ENCODE measurements at places on chromosomes 7 and 10.

- DNase-seq: no peak
Measured at GRCh38 chr7:65910237-65910636, 37.4 kb downstream of the VKORC1L1 start.

DNA sequence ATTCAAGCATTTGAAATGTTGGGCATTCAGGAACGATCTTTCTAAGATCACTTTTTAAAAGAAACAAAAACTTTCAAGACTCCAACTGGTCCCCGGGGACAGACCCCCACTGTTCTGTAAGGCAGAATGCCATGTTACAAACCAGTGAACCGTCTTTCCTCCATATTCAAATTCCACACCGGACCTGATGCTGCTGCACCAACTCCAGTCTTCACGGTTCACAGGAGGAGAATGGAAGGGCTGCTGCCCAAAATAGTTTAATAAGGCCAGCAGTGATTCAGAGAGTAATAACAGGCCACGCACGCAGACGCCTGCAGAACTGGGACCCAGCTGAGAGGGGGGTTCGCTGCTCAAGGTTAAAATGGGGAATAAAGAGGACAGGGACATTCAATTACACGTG, 47.2 kb downstream of the OSBPL3 start:
- no peak for DNase-seq

GRCh38 chr7:8168336-8168735, 93.6 kb downstream of the ICA1 start:
- no peak for DNase-seq

DNA sequence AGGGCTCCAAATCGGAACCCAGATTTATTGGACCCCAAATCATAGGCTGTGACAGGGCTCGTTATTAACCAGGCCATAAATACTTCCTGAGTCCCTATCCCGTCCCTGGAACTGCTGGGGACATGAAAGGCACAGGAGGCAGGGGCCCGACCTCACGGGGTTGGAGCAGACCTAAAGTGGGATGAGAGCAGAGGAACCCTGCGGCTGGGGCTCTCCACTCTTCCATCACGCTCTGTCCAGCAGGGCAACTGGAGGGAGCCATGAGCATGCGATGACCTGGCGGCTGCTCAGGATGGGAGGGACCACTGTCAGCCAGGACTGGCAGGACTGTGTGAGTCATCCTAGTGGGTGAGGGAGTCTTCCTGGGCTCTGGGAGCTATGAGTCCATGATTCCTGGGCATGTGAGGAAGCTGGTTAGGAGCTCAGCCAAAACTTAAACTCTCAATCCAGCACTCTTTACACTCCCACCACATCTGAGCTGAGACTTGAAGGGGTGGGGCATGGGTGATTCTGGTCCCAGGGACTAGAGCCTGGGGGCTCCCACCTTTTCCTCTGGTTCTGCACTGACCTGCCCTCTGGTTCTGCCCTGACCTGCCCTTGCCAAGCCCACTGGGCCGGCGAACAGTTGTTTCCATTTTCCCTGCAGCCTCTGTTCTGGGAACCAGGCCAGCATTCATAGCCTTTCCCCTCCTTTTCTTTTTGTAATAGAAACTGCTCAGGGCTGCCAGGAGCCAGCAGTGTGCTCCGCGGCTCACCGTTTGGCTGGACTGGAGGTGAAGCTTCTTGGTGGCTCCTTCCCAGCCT, 47.1 kb downstream of the SYPL1 start:
- DNase-seq: peak; percentile 91

GRCh38 chr10:32190890-32191491, 134.8 kb upstream of the KIF5B start:
- DNase-seq: no peak

- no peak for DNase-seq
Measured at GRCh38 chr7:135322571-135323340, 89.1 kb downstream of the STRA8 start.

DNA sequence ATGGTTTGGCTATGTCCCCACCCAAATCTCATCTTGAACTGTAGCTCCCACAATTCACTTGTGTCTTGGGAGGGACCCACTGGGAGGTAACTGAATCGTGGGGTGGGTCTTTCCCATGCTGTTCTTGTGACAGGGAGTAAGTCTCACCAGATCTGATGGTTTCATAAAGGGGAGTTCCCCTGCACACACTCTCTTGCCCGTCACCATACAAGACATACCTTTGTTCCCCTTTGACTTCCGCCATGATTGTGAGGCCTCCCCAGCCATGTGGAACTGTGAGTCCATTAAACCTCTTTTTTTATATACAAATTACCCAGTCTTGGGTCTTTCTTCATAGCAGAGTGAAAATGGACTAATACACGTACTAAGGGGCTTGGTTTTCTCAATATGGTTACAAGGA, 106.7 kb downstream of the SFMBT2 start:
- no peak for DNase-seq

DNA sequence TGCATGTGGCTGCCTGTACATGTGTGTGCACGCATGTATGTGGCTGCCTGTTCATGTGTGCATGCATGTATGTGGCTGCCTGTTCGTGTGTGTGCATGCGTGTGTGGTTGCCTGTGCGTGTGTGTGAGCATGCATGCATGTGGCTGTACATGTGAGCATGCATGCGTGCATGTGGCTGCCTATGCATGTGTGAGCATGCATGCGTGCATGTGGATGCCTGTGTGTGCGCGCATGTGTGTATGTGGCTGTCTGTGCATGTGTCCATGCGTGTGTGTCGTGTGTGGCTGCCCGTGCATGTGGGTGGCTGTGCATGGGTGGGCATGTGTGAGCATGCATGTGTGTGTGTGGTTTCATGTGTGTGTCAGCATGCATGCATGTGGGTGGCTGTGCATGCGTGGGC, 218.3 kb downstream of the ELFN1 start:
- DNase-seq: no peak

- peak; percentile 26 for DNase-seq
Measured at GRCh38 chr10:121999301-121999700, 10.3 kb downstream of the TACC2 start.

GRCh38 chr10:99880080-99880835, 97.8 kb downstream of the ABCC2 start:
- no peak for DNase-seq

- no peak for DNase-seq
Measured at GRCh38 chr7:105787793-105788192, 88.6 kb downstream of the ATXN7L1 start.

GRCh38 chr7:129959471-129960203, 6.9 kb upstream of the UBE2H start:
- DNase-seq: no peak

DNA sequence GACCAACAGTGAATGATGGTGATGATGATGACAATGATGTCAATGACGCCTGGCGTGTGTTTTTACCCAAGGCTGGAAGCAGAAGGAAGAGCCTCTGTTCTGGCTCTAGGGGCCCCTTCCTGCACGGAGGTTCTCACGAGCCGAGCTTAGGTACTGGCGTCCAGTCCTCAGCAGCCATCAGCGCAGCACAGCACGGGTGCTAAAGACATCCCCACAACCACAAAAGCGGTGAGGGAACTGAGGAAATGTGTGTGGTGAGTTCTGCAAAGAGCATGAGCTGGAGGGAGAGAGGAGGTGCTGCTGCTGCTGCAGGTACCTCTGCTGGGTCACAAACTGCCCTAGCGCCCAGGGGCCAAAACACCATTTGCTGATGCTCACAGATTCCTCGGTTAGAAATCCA, 81.6 kb downstream of the SFMBT2 start:
- DNase-seq: no peak

GRCh38 chr7:29102558-29103151, 43.7 kb downstream of the CPVL start:
- no peak for DNase-seq

- no peak for DNase-seq
Measured at GRCh38 chr7:80520199-80520598, 8.3 kb upstream of the GNAT3 start.

DNA sequence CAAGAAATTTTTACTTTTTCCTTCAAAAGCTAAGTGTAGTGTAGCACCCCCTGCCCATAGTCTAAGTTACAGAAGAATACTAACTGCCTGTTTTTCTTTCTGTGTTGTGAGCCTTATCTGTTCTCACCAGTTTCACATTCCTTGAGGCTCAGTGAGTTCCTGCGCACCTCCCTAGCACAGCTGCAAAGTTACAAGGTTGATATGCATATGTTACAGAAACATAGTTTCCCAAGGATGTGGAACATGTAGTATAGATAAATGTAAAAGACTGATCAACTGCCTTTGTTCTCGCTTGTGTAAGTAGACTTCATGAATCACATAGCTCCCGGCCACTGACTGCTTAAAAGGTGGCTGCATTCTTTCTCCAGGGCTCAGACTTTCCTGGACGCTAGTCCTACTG, 6.7 kb upstream of the ZNF33B start:
- DNase-seq: no peak

GRCh38 chr10:34206078-34206934, 608.8 kb downstream of the PARD3 start:
- DNase-seq: no peak

DNA sequence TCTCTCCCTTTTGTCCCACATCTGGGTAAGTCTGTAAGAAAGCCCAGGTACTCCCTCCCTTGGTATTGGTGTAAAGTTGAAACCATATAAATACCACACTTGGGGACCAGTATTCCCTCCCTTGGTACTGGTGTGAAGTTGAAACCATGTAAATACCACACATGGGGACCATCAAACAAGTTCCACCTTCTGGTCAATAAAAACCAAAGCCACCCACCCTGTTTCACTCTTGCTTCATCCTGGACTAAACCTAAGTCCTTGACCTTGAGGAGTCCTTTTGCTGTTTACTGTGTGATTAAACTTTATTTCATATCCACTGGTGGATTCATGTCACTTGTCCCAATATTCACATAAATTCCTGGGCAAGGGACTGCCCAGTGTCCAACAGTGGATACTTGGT, 8.4 kb downstream of the P4HA1 start:
- no peak for DNase-seq

DNA sequence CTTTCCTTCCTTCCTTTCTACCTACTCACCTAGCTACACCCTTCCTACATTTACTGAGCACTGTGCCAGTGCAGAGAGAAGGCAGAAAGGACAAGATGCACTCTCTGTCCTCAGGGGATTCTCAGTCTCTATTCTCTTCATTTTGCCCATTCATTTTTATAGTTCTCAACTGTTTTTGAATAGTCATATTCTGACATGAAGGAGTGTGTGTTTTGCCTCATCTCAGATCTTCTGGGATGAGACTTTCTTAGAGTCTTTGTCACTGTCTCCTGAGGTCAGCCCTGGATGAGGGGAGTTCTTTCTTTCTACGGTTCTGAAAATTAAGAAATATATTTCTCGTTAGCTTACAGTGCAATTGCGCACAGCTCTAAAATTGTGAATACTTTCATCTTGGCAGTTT, 21.3 kb downstream of the CLCN1 start:
- DNase-seq: no peak

DNA sequence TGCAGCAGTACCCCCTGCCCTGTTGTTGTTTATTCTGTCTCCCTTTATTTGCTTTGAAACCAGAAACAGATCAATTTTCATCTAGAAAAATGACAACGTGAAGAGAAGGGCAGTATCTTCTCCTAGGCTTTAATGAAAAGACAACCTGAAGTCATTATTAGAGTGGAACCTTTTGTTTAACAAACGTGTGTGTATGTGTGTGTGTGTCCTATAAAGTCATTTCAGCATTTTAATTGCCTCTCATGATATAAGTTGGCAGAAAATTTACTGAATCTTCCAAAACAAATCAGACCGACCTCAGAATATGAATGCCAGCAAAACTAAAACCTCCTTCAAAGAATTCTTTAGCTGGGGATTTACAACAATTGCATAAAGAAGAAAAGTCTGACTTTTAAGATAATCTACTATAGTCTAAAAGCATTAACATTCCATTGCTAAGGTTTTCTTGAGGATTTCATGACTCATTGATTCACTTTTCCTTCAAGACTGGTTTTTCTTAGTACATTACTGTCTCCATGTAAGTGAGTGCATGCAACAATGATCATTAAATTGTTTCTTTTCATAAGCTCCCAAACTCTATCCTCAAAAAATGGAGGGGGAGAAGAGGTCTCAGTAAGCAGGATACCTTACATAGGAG, 3.2 kb downstream of the GLI3 start:
- DNase-seq: no peak

DNA sequence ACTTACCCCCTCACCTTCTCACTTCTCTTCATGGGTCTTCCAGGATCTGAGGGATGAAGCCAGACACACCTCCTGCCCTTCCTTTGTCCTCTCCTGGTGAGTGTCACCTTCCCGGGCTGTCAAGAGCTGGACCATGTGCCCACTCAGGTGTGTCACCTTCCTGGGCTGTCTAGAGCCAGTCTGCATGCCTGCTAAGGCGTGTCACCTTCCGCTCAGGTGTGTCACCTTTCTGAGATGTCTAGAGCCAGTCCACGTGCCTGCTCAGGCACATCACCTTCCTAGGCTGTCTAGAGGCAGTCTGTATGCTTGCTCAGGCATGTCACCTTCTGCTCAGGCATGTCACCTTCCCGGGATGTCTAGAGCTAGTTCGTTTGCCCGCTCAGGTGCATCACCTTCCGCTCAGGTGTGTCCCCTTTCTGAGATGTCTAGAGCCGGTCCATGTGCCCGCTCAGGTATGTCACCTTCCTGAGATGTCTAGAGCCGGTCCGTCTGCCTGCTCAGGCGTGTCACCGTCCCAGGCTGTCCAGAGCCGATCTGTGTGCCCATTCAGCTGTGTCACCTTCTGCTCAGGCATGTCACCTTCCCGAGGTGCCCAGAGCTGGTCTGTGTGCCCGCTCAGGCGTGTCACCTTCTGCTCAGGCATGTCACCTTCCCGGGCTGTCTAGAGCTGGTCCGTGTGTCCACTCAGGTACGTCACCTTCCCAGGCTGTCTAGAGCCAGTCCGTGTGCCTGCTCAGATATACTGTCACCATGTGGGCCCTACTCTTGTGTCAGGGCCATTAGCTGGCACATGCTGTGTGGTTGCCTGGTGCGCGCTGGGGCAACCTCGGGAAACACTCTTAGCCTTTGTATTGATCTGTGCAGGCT, 245.3 kb downstream of the EBF3 start:
- no peak for DNase-seq

- DNase-seq: no peak
Measured at GRCh38 chr7:152660021-152660420, 15.9 kb downstream of the XRCC2 start.

DNA sequence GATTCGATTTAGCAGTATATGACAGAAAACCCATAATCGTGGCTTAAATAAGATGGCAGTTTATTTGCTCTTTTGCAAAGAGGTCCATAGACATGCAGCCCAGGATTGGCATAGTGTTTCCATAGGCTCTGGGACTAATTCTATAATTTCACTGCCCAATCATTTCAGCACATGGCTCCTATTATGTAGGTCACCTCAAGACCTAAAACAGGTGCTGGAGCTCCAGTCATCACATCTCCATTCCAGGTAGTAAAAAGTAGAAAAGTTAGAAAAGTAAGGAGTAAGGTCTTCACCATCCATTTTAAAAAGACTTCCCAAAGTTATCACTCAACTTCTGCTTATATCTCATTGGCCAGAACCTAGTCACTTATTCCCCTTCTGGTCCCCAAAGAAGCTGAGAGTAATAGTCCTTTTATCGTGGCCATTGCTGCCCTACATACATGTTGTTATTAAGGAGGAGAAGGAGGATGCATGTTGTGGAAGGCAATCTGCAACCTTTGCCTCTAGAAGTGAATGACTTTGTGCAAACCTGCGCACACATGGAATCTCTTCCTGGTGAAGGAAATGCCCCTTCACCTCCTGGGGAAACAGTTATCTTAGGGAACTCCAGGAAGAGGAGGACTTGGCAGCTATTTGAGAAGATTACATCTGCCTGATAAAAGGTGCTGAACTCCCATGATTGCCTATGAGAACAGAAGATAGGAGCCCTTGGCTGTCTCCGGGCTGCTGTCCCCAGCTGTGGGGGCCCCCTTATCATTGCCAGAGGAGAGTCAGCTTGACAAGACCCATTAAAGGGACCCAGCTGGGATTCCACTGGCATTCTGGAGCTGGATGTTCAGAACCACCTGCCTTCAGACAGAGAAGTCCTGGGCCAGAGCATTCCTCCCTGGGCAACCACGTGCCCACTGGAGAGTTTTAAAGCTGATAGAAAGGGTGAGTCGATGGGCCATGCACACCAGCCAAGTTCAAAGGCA, 330.6 kb upstream of the ZMIZ1 start:
- DNase-seq: no peak
